HS-5 (cell line): ENCODE measurements at places on chromosomes 16 and 17.

DNA sequence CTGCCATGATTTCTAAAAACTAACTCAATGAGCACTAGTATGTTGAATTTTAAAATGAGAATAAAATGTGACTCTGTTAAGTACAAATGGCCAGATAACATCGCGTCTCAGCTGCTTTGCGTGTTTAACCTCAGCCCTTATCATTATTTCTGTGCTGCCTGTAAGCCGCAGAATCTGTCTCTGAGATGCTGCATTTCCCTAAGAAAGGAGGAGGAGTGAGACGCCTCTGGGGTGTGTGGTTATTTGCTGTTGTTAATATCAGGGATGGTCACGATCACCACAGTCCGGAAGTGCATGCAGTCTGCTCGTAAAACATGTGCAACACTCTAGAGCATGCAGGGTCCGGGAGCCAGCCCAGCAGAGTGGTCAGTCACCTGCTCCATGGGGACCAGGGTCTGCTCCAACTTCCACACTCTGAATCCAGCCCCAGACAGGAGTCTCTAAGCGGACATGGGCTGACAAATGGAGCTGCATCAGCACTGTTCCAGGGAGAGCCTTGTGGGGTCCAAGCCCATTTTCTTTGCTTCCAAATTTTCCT is 342.5 kb downstream of the MAF start:
- DNase-seq, result no peak

GRCh38 chr17:75428543-75429469 is 23.3 kb upstream of the GRB2 start:
- peak; percentile 71 for DNase-seq

DNA sequence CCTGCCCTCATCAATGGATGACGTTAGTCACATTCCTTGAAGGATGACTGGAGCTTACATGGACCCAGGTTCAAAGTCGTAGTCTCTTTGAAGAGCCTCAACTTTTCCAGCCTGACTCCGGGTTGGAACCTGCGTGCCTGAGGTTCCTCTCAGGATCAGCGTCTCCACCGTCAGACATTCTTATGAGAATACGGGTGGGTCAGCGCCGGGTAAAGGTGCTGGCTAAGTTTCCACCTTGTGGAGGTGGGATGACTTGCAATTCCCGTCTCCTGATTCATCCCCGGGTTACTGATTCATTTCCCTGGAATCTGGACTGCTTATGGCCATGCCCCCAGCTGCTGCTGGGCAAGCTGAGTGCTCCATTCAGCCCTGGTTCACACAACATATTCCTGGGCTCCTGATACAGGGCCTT is 38.9 kb upstream of the CMIP start:
- peak; percentile 58 for DNase-seq

GRCh38 chr17:48351911-48352332 is 78.1 kb downstream of the SKAP1 start:
- peak; percentile 54 for DNase-seq

GRCh38 chr17:57783338-57783742 is 38.2 kb upstream of the CCDC182 start:
- DNase-seq, result no peak

GRCh38 chr16:66152181-66152580 is 214.3 kb upstream of the CDH5 start:
- DNase-seq, result no peak

DNA sequence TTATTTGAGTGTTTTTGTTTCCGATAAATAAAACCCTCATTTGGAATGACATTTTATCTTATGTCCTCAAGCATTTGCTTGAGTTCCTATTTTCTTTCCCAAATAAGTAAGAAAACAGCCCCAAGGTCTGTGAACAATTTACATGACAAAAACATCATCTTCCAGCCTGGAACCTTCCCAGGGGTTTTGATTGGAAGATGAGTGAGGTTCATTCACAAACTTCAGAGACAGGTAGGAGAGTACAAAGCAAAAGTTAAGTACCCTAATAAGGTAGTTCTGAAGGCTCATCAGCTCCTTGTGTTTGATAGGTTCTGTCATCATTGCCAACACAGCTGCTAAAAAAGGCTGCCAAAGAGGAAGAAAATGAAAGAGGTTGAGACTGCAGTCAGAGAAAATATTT is 772.8 kb downstream of the CDH8 start:
- no peak for DNase-seq

- no peak for DNase-seq
Observed at GRCh38 chr17:43324205-43324893, 74.4 kb upstream of the ARL4D start.

- DNase-seq, result no peak
Observed at GRCh38 chr17:49441578-49441977, 26.9 kb upstream of the PHB1 start.

GRCh38 chr17:11795906-11796305 is 197.6 kb downstream of the DNAH9 start:
- no peak for DNase-seq

DNA sequence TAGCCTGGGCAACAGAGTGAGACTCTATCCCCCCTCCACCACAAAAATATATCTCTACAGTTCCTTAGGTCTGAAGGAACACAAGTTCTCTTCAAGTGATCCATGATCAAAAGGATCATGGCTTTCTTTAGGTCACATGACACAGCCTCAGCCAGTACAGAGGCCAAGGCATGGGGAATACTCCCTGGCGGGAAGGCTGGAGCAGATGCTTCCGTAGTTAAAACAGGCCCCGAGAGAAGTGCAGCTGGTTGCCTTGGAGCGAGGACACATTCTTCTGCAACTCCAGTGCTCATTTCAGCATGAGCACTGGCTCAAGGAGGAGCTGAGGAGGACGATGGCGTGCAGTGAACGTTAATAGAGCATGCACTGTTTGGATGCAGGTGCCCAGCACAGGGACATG is 13.5 kb downstream of the CDIP1 start:
- no peak for DNase-seq

DNA sequence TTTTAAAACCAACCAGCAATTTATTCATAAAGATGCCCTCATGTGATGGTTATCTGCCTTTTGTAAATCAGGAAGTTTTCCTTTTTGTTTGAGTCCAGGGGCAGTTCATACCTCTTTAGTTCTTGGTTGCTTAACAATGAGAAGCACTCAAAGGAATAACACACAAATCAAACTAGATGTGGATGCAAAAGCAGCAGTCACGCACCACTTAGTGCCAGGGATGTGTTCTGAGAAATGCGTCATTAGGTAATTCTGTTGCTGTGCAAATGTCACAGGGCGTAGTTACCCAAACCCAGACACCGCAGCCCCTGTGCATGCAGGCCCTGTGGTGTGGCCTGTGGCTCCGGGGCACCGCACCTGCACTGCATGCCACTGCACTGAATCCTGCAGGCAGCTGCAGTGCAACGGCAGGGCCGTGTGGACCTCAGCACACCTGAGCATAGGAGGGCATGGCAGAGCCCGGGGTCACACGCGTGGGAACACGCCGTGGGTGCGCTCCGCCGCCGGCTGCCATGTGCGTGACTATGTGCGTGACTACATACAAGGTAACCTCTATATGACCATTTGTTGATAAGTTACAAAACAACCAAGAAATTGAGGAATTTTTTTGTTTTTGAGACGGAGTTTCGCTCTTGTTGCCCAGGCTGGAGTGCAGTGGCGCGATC is 39.6 kb downstream of the PKD1 start:
- no peak for DNase-seq

DNA sequence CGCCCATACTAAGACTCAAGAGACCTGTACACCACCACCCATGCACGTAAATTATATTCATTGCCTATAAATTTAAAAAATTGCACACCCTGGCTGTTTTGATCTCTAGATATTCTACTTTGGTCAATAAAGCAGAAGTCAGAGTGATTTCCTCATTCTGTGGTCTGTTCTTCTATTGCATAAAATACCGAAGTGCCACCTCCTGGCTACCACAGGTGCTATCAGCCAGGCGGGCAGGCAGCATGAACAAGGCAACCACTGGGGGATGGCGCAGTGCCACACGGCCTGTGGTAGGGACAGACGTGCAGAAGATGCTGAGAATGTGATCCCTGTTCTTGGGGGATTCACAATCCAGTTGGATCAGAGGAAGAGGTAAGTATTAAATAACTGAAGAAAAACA is 122.3 kb downstream of the CDK5R1 start:
- no peak for DNase-seq

DNA sequence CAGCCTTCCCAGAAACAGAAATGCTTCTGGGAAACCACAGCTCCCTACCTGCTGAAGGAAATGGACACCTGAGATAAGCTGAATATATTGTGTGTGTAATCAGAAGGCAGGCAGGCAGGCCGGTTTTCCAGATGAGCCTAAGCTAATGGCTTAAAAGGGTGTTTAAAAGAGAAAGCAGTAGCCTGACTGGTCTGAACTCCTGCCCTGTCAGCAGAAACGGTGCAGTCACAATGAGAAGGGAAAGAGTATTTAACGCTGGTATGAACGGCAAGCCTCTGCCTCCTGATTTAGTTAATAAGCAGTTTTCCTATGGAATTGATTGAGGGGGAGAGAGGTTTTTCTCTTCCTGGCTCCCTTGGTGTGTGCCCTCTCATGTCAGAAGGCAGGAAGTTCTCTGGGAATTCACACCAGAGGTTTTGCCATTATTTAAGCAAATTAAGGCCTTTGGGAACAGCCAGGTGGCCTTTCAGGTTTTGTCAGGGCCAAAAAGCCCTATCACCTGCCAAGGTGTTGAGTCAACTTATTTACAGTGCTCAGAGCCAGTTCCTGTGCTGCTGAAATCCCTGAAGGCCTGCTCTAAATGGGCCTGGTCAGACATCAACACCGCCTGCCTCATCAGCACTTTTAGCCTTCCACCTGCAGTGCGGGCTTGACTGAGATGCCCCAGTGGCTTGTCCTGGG is 41.6 kb downstream of the CDH1 start:
- DNase-seq, result no peak

DNA sequence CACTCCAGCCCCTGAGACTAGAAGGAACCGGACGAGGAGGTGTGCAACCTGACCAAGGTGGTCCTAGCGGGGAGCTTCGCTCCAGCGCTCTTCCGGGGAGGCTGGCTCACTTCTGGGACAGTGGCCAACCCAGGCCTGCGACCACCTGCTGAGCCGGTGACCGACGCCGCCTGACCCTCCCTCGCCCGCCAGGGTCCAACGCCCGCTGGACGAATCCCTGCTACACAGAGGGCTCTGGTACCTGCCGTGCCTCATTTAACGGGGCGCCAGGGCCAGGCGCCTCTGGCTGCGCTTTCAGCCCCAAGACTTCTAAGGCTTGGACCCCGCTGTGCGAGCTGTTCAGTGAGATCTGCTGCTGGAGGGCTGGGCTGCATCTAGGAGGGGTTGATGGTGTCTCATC is 99.5 kb upstream of the KCNJ18 start:
- DNase-seq, result no peak

- no peak for DNase-seq
Observed at GRCh38 chr16:84842516-84843148, 22.8 kb downstream of the CRISPLD2 start.
